ENCODE measurements at places on chromosomes 16 and 17.

DNA sequence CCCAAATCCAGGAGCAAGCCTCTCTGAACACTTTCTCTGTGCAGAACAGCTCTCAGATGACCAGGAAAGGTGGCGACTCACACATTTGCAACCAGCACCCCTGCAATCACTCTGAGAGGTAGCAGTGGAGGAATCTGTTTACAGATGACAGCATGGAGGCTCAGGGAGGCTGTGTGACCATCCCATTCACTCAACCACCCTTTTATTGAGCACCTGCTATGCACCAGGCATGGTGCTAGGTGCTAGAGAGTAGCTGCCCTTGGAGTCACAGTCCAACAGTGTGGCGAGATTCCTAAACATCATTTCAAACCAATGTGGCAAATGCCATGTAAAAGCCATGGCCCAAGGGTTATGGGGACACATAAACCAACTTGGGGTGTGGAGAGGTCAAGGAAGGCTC lies 1.5 kb upstream of the ITGB4 start:
- DNase-seq: no peak

GRCh38 chr16:81369888-81370504 lies 55.2 kb downstream of the GAN start:
- DNase-seq: no peak

DNA sequence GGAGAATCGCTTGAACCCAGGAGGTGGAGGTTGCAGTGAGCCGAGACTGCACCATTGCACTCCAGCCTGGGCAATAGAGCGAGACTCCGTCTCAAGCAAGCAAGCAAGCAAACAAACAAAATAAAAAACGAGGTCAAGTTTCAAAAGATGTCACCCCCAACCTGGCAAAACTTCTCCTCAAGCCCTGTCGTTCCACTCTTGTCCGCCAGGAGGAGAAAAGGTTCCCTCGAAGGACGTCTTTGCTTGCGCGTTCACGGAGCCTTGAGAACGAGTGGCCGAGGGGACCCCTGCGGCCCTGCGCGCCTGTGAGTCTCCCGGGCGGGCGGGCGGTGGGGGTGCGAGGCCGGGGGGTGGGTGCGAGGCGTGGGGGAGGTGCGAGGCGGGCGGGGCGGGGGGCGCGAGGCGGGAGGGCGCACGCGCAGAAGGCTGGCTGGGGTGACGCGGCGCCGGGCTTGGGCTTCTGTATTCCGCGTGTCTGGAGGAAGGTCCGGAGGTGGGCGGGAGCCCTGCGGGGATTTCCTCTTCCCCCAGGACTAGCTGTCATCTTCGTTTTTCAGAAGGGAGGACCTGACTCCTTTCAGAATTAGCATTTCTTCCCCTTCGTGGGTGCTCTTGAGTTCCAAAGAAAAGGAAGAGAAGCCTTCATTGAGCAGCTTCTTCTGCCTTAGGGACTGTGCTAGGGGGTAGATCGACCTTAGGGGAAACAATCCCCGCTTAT lies 3.7 kb downstream of the SLC52A1 start:
- peak; percentile 30 for DNase-seq

DNA sequence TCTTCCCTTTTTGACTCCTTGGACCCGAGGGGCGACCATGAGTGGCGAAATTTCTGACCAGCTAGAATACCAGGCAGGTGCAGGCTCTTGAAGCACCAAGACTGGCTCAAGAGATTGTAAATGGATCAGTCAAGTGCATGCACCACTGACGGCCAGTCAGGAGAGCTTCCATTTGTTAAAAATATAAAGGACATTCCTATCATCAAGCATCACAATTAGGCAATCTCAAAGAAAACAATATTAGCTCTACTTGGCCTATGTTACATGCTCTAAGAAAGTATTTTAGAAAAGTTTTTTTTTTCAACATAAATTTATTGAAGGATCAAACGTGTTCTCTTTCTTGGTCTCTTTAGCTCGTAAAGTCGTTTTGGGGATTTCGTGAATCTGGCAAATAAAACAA lies 1.5 kb upstream of the PRKCA start:
- no peak for DNase-seq

DNA sequence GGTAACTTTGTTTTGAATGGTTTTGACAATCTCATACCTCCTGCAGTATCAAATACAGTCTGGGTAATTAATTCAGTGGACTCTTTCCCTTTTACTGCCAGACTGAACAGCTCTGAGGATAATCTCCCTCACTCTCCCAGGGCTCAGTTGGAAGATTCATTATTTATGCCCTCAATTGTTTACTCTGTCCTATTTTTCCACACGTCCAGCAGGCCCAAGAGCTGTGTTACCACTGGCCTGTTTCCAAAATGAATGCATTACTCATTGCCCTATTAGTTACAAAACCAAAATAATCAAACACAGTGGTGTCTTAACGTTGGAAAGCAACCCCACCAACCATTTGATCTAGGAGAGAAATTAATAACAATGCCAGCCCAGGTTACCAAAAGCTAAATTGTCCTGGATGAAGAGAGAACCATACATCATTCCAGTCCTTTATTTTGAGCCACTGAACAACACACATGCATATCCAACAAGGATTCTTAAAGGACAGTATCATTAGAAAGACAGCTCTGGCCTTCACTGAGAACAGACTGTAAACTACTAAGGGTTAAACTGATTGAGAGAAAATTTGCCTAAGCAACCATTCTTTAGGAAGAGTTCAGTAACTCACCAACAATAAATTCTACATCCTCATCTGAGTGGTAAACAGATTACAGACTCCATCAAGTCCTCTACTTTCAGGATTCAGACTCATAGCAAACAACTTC lies 34.5 kb downstream of the FAM222B start:
- no peak for DNase-seq

- DNase-seq: no peak
Measured at GRCh38 chr16:75107505-75107904, 9.1 kb downstream of the LDHD start.

GRCh38 chr17:78294356-78294755 lies 62.9 kb downstream of the TMEM235 start:
- no peak for DNase-seq

DNA sequence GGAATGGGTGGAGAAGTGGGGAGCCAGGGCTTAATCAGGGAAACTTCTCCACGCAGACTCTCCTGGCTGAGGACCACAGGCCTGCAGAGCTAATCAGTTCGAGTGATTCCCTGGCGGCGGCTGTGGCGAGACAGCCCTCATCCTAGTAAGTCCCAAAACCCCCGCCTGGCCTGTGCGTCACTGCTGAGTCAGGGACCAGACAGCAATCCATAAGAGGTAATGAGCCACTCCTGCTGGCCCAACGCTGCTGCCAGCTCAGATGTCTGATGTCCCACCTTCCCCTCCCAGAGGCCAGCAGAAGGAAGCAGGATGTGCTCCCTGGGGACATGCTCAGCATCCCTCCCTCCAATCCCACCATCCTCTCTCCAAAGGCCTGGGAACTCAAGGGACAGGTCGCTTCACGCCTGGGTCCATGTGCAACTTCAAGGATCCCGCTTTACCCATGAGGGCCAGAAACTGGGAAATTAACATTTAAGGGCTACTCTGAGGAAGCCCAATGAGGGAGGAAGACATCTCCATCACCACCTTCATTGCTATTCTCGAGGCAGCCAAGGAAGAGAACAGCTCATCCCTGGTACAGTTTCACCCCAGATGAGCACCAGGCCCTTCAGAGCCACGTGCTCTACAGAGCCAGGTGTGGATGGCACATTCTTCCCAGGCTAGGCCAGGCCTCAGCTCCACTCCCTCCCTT lies 7.9 kb downstream of the ACLY start:
- no peak for DNase-seq

DNA sequence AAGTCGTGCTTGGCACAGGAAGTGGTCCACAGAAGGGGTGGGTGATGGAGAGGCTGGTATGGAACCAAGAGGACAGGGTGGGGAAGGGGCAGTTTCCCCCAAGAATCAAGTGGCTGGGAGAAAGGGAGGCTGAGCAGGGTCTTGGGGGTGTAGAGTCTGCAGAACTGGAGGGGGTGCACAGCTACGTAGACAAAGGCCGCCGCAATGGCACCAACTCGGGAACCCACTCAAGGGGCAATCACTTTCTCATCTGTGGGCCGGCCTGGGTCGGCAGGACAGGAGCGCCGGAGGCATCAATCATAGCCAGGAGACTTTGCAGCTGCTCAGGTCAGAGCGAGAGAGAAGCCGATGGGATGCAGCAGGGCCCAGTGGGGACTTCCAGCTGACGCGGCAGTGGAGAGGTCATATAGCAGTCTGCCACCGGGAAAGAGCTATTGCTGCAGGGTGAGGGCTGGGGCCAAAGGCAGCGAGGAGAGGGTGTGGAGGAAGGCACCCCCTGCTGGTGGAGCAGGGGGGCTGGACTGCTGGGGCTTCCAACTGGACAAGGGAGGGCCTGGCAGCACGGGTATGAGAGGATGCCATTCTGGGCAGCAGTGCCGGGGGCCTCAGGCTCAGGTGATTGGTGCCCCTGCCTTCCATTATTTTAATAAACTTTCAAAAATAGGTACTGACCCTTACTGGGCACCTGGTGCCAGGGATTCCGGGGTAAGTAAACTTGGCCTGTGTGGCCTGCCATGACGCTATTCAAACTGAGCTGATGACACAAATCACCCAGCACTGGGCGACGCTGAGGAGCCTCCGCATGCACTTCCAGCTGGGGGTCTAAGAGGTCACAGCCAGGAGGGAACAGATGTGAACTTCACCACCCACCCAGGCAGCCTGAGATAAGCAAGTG lies 52.5 kb upstream of the MTSS2 start:
- DNase-seq: no peak

DNA sequence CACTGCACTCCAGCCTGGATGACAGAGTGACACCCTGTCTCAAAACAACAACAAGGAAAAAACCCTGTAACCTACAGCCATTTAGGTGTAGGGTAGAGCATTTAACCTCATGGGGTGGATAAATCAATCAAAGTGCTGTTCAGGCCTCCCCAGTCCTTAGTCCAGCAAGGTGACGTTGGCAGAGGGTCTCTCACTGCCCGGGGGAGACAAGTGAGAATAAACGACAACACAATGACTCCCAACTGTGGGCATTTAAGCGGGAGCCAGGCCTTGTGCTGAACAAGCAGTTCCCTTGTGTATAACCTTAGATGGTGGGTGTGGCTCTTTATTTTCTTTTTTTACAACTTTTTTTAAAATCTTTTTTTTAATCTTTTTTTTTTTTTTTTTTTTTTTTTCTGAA lies 29.3 kb downstream of the TMEM92 start:
- DNase-seq: no peak

GRCh38 chr16:51392521-51393187 lies 241.6 kb upstream of the SALL1 start:
- no peak for DNase-seq

DNA sequence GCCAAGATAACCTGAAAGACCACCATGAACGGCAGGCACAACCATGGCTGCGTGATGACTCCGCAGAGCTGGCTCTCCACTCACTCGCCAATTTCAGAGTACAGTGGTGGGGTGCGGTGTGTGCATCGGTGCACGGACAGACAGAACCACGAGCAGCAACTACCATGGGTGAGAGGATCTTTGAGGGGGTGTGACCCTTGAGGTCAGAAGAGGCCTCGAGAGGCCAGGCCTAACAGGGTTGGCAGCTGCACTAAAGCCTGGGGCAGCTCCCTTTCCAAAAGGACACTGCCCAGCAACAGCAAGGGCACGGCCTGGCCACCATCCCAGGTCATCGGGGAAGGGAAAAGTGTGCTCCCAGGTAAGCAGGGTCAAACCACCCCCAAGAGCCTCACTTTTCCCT lies 1.9 kb upstream of the ECI1 start:
- DNase-seq: no peak

DNA sequence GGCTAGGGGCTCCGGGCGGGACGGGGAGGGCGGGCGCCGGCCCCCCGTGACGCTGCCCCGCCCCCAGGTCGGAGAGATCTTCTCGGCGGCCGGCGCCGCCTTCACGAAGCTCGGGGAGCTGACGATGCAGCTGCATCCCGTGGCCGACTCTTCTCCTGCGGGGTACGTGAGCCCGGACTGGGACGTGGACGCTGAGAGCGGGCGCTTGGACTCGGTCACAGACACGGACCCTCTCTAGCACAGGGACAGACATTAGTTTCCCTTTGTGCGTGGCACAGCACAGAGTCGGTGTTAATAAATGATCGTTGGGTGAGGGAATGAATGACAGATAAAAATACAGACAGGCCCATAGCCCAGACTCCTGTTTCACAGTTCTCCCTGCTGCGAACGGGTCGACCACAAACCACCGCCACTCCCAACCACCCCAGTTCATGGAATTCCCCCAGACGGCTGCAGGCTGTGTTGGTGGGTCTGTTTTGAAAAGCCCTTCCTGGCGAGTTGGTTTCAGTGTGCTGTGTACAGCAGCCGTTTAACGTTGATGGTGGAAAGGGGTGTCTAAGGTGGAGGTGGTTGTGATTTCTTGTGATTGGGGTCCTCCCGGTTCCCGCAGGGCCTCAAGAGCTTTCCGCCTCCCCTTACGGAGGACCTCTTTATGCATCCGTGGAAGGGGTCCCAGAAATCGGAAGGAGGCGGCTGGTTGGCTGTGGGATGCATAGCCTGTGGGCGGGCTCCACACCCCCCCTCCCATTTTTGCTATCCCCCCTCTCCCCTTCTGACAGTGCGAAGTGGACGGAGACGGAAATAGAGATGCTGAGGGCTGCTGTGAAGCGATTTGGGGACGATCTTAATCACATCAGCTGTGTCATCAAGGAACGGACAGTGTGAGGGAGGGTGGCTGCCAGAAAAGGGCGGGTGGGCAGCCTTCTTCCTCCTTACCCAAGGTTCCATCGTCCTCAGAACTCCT lies 2.9 kb downstream of the RNASEK start:
- DNase-seq: no peak

DNA sequence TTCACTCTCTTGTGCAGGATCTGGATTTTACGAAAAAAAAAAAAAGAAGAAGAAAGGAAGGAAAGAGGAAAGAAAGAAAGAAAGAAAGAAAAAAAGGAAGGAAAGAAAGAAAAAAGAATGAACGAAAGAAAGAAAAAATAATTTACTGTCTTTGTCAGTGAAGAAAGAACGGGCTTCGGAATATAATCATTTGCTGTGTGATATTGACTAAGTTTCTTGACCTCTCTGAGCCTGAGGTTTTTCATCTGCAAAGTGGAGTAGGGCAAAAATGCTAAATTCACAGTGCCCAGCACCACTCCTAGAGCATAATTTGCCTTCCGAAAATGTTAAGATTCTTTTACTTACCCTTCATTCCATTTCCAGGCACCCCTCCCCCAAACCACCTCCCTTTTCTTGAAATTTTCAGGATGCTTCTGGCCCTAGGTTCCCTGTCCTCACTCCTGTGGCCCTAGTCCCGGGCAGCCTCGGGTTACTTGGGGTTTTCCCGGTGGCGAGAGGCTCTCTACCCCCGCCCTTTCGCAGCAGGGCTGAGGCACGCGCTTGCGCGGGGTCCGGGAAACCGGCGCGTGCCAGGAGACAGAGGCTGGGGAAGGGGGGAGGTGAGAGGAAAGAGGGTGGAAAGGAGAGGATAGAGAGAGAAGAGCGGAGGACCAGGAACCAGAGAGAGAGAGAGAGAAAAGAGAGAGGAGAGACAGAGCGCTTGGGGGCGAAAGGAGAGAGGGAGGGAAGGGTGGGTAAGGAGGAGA lies at the start of gene CNTNAP1:
Gene CNTNAP1, plus strand, starts transcription at position 556 of the 746 bp plus-strand sequence. CDS start 299 bp downstream, outside the sequence.
- DNase-seq: no peak

GRCh38 chr16:62462971-62463370 lies 426.7 kb upstream of the CDH8 start:
- DNase-seq: no peak

DNA sequence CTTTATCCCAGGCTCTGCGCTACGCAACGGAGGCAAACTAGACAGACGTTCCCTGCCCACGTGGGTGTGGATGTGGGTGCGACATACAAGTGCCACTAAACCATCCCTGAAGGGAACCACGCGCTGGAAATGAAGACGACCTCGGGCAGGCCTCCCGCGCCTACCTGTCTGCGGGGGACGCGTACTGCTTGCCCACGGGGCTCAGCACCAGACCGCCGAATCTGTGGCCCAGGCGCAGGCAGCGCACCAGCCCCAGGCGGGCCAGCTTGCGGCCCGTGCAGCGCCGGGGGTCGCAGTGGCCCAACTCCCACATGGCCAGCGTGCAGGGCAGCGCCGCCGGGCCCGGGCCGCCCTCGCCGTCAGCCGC lies 480 bp downstream of the TSR3 start:
- no peak for DNase-seq

All from KG1 (cell line).